Stimulated activated CD4-positive, alpha-beta T cell treated with anti-CD3 and anti-CD28 coated beads, Interleukin-4, amount 100 ng/mL, for 1 hour (primary cell): ENCODE measurements at places on chromosomes 11 and 22.

- DNase-seq = no peak
Observed at GRCh38 chr11:119340335-119341221, at the start of gene C1QTNF5. Gene C1QTNF5, minus strand, starts transcription at chr11:119340883. Its CDS starts 486 bp downstream, at chr11:119340397.

DNA sequence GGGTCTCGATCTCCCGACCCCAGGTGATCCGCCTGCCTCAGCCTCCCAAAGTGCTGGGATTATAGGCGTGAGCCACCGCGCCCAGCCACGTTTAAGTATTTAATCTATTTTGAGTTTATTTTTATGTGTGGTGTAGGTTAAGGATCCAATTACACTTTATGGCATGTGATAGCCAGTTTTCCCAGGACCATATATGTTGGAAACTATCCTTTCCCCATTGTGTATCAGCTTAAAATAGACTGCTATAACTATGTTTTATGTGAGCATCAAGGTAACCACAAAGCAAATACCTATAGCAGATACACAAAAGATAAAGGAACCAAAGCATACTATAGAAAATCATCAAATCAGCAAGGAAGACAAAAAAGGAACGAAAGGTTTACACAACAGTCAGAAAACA is 42.4 kb downstream of the TTC28 start:
- DNase-seq = no peak

- DNase-seq = no peak
Observed at GRCh38 chr11:134062265-134063123, 6.4 kb upstream of the JAM3 start.

DNA sequence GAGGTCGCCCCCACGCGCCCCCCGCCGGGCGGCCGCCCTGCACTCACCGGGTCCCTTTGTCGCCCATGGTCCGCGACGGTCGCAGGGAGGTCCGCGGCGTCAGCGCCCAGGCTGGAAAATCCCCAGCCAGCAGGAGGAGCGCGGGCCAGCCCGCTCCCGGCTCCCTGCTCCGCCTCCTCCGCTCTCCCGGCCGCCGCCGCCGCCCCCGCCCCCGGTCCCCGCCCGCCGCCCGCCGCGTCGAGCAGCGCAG is at the start of gene ARRB1:
TSS of gene ARRB1 (minus strand) at position 121 of the 250 bp plus-strand sequence. CDS start at position 67, 54 bp downstream.
- no peak for DNase-seq

DNA sequence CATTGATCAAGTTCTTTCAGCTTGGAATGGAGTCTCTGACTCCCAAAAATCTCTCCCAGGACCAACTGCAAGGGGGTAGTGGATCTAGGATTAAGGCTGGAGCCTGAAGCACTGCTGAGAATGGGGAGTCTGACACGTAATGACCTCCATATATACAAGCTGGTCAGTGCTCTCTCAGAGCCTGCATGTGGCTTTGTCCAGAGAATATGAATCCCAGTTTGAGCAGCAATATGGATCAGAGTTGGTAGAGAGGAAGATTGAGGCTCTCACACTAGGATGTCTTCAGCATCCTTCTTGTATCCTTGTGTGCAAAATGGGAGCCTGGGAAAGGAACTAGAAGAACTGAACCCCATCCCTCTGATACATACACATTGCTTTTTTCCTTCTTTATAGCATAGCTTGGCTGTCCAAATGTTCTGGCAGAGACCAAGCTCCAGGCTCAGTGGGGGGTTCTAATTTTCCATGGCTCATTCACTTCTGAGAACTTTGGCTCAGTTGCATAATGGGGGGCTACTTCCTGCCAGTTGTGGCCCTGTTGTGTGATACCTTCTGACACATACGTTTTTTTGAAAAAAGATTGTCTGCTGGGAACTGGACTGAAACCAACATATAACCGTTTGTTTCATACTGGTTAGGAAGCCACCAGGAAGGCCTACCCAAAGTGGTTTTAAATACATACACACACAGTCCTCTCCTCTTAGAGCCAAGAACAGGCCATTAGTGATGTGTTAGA is 138.2 kb downstream of the ETS1 start:
- no peak for DNase-seq

DNA sequence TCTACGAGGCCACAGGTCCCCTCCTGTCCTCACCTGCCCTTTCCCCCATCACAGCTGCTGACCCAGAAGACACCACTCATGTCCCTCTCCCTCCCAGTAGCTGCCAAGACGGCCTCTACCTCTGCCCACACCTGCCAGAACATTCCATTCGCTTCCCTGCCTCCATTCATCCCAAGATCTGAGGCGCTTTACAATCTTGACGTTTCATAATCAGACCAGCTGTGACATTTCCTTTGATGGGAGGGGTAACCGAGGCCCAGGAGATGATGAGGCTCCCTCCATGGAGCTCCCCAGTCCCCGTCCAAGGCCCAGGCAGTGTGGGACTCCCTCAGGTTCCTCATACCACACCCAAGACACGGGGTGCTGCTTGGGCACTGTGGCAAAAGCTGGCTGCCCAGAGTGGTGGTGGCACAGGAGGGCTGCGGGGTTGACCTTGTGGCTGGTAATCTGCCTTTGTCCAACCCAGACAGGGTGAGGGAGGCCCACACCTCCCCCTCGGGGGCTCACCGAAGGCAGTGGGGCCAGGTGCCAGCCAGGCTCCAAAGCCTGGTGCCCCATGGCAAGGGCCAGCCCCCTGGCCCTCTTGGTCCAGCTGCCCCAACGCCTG is 17.3 kb downstream of the PHLDA2 start:
- no peak for DNase-seq

GRCh38 chr11:29562183-29562582 is 454.6 kb downstream of the KCNA4 start:
- no peak for DNase-seq

GRCh38 chr11:122154227-122154626 is 38.2 kb upstream of the BLID start:
- DNase-seq = no peak

- DNase-seq = no peak
Observed at GRCh38 chr11:107357877-107358276, 99.7 kb downstream of the CWF19L2 start.

GRCh38 chr11:103370076-103370475 is 260.9 kb downstream of the DYNC2H1 start:
- no peak for DNase-seq

GRCh38 chr11:15720460-15720859 is 605.7 kb downstream of the INSC start:
- DNase-seq = no peak

- no peak for DNase-seq
Observed at GRCh38 chr22:50208939-50209892, 8.4 kb downstream of the SELENOO start.
